ENCODE measurements at places on chromosomes 13 and 19. TPM values are rescaled to one million over a fixed set of nuclear protein-coding genes. Genes with fewer than 3 reads are reported as not detected.

GRCh38 chr19:47863514-47863936 lies 4.5 kb downstream of the TPRX2 start:
- no peak overlapping the region for H3K4me3 ChIP-seq
- H3K27me3 ChIP-seq, result peaks cover 3% of the 10 kb centered on the region
- H3K4me1 ChIP-seq, result no peaks in the 10 kb centered on the region
- DNase-seq, result peak; percentile 62

- DNase-seq, result no peak
- peaks cover 11% of the 10 kb centered on the region for H3K4me1 ChIP-seq
- no peak overlapping the region for H3K27ac ChIP-seq
- no peak overlapping the region for H3K4me3 ChIP-seq
- H3K27me3 ChIP-seq, result no peaks in the 10 kb centered on the region
Observed at GRCh38 chr13:24222756-24223155, 62.2 kb downstream of the SPATA13 start.

DNA sequence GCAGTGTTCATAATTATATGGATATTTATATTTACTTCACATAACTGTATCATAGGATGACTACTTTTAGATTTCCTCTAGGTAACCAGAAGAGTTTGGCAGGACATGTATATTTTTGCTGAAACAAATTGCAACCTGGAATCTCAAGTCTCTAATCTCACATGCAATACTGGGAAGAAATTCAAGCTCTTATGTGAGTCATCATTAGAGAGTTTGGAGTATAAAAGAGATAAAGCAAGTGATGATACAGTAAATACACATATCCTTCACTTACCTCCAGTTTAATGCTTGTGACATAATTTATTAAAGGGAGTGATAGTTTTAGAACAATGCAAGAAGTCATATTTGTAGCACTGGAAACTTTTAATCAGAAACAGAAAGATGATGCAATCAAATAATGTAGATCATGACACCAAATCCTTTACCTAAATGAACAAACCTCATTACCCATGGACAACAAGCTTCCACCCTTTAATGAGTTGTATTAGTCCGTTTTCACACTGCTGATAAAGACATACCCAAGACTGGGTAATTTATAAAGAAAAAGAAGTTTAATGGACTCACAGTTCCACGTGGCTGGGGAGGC lies 15.8 kb upstream of the OR7A17 start:
- H3K27ac ChIP-seq, result no peak overlapping the region
- no peaks in the 10 kb centered on the region for H3K4me1 ChIP-seq
- DNase-seq, result no peak
- no peaks in the 10 kb centered on the region for H3K27me3 ChIP-seq

GRCh38 chr13:90535421-90535820 lies 812.1 kb upstream of the MIR17HG start:
- H3K27ac ChIP-seq, result no peak overlapping the region
- no peaks in the 10 kb centered on the region for H3K4me1 ChIP-seq
- H3K27me3 ChIP-seq, result no peaks in the 10 kb centered on the region
- DNase-seq, result no peak

GRCh38 chr19:16825312-16826052 lies 3.7 kb upstream of the SIN3B start:
- peak overlapping the region; percentile 26 for H3K27ac ChIP-seq
- H3K36me3 ChIP-seq, result no peaks in the 10 kb centered on the region
- H3K4me3 ChIP-seq, result peak overlapping the region; percentile 12
- peak; percentile 24 for DNase-seq
- peaks cover 4% of the 10 kb centered on the region for H3K27me3 ChIP-seq

GRCh38 chr13:23667750-23668149 lies 97.5 kb downstream of the TNFRSF19 start:
- no peak overlapping the region for H3K4me3 ChIP-seq
- no peaks in the 10 kb centered on the region for H3K27me3 ChIP-seq
- no peaks in the 10 kb centered on the region for H3K4me1 ChIP-seq
- H3K27ac ChIP-seq, result no peak overlapping the region
- DNase-seq, result no peak

DNA sequence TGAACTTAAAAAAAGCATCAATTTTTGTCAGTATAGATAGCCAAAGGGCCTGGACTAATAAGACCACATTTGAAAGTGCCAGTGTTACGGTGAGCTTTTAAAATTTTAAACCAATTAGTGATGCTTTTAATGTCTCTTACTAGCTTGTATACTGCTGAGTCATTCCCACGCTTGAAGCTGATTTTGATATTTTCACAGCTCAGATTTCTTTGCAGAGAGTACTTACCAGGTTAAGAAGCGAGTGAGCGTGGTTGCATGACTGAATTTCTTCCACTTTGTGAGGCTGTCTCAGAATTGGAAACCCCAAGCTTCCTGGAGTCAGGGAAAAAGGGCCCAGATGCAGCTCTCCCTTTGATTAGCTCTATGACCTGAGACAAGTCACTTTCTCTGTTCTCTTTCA lies 74.5 kb upstream of the NBEA start:
- H3K4me3 ChIP-seq, result no peak overlapping the region
- DNase-seq, result no peak
- H3K36me3 ChIP-seq, result no peaks in the 10 kb centered on the region
- H3K4me1 ChIP-seq, result peaks cover 10% of the 10 kb centered on the region
- H3K27me3 ChIP-seq, result no peaks in the 10 kb centered on the region

- H3K4me3 ChIP-seq, result peak overlapping the region; percentile 61
- DNase-seq, result peak; percentile 83
- no peaks in the 10 kb centered on the region for H3K36me3 ChIP-seq
- peaks cover 5% of the 10 kb centered on the region for H3K27me3 ChIP-seq
- H3K27ac ChIP-seq, result peak overlapping the region; percentile 71
Observed at GRCh38 chr13:99087098-99087953, 109.5 kb upstream of the DOCK9 start.

- no peak overlapping the region for H3K27ac ChIP-seq
- H3K4me1 ChIP-seq, result no peaks in the 10 kb centered on the region
- H3K36me3 ChIP-seq, result no peaks in the 10 kb centered on the region
- DNase-seq, result no peak
Observed at GRCh38 chr19:3336680-3337523, 29.5 kb upstream of the NFIC start.

ZNF470 gene
- 8.7 TPM for polyA plus RNA-seq

CCDC122 gene
- polyA plus RNA-seq, result 8.1 TPM

GRCh38 chr19:18070181-18070580 lies 16.6 kb downstream of the IL12RB1 start:
- H3K4me3 ChIP-seq, result no peak overlapping the region
- H3K27me3 ChIP-seq, result no peaks in the 10 kb centered on the region
- H3K36me3 ChIP-seq, result no peaks in the 10 kb centered on the region
- no peak overlapping the region for H3K27ac ChIP-seq

ZNF763 gene
- 4.4 TPM for polyA plus RNA-seq

DNA sequence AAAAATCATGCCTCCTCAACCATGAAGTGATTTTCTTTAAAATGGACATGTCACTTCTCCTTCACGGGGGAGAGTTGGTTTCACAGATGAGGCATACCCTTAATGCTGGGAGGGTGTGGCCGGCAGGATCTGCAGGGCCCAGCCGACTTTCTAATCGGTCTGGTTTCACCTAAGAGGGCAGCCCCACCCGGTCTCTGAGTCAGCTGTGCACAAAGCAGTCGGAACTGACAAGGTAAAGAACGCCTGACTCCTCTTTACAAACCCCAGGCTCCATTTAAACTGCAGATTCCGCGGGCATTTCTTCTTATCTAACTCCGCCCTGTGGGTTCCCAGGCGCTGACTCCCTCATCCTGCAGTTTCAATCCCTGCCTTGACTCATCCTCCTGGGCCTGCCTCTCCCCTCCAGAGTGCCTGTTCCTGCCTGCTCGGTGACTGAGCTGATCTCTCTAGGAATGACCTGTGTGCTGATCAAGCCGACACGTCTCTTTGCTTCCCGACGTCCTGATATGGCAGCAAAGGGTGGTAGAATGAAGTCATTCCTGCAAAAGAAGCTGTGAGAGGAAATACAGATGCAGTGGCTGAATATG lies 63.4 kb downstream of the EFNB2 start:
- H3K27ac ChIP-seq, result peak overlapping the region; percentile 55
- H3K4me1 ChIP-seq, result peaks cover 32% of the 10 kb centered on the region
- H3K36me3 ChIP-seq, result no peaks in the 10 kb centered on the region
- no peak overlapping the region for H3K4me3 ChIP-seq
- no peaks in the 10 kb centered on the region for H3K27me3 ChIP-seq

All from large intestine (tissue), 12 donors.